Hepatocyte (in vitro differentiated cells): ENCODE measurements at places on chromosomes 12 and 14.

DNA sequence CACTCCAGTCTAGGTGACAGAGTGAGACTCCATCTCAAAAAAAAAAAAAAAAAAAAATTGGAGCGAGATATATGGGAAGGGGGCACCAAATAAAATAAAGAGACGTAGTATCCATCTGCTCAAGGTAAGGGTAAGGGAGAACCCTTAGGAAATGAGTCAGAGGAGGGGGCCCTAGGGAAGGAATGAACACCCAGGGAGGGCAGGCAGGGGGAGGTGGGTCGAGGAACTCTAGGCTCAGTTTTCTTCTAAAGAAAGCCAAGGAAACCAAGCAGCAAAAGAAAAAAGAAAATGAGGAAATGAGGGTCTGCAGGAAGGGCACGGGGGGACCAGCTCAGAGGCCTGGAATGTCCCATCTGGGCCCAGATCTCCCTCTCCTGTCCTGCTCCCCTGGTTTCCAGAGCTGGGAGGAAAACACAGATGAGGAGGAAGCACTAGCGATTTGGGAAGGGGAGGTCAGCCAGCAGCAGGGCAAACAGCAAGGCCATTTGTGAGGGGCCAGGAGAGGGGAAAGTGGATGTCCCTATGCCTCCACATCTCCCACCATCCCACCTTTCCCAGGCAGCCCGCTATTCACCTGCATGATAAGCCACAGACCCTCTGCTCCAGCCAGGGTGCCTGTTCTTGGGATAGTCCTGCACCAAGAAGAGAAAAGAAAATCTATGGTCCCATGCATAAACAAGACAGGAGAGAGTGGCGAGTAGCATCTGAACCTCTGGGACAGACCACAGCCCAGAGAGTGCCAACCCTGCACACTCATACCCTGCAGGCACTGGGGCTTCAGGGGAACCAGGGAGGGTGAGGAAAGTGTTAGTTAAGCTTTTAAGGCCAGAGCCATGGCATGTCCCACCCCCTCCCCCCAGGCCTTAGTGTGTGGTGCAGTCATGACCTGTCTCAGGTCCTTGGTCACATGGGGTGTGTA is 11.9 kb downstream of the SPRYD3 start:
- peaks cover 15% of the 10 kb centered on the region for H3K4me1 ChIP-seq
- H3K36me3 ChIP-seq: no peaks in the 10 kb centered on the region
- H3K27ac ChIP-seq: no peak overlapping the region

DNA sequence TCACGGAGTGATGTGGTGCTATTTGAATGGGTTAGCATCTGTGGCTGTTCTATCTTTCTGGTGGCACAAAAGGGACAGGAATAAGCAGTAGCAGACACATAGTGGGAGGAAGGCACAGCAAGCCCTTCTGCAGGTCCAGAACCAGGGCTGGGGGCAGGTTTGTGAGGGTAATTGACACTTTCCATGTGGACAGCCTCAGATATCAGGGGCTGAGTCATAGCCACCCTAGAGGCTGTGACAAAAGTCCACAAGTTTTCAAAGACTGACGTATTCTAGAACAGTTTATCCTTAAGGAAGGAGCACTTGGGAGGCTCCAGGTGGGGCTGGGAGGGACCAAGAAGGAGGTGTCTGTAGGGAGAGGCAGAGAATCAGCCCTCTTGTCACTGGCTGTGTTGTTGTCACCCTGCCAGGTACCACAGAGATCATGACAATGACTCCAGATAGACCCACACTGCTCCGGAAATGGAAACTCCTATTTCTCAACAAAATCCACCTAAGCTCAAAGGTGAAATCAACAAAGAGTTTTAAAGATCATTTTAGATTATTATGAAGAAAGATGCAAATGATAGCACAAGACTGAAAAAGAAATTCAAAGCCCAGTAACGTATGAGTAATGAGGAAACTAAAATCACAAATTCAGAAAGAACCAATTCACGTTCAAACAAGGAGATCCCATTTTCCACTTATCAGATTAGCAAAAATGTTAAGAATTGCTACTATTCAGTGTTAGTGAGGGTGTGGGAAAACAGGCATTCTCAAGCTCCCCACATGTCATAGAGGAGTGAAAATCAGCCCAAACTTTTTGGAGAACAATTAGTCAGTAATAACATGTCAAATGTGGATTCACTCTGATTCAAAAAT is 48.3 kb downstream of the NFKBIA start:
- peaks cover 21% of the 10 kb centered on the region for H3K4me1 ChIP-seq
- peak; percentile 86 for DNase-seq
- no peaks in the 10 kb centered on the region for H3K27me3 ChIP-seq
- H3K4me3 ChIP-seq: no peak overlapping the region
- no peaks in the 10 kb centered on the region for H3K36me3 ChIP-seq

DNA sequence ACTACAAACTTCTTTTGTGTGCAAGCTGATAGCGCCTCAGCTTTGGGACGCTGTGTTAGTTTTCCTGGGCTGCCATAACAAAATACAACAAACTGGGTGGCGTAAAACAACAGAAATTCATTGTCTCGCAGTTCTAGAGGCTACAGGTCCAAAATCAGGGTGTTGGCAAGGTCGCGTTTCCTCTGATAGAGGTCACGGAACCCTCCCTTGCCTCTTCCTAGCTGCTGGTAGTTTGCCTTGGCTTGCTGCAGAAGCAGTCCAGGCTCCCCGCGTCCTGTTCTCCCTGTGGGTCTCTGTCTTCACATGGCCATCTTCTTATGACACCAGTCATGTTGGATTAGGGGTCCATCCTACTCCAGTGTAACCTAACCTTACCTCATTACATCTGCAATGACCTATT is 32.8 kb upstream of the PTGR2 start:
- H3K27ac ChIP-seq: no peak overlapping the region
- no peak for DNase-seq
- no peaks in the 10 kb centered on the region for H3K27me3 ChIP-seq
- no peaks in the 10 kb centered on the region for H3K4me1 ChIP-seq

GRCh38 chr12:96698965-96699364 is 208.1 kb upstream of the NEDD1 start:
- H3K27me3 ChIP-seq: no peaks in the 10 kb centered on the region
- no peak overlapping the region for H3K27ac ChIP-seq
- no peak overlapping the region for H3K4me3 ChIP-seq
- H3K36me3 ChIP-seq: no peaks in the 10 kb centered on the region
- no peak for DNase-seq

- peaks cover 36% of the 10 kb centered on the region for H3K4me1 ChIP-seq
- H3K27me3 ChIP-seq: no peaks in the 10 kb centered on the region
Measured at GRCh38 chr12:8038659-8039114, 6.2 kb downstream of the FOXJ2 start.

DNA sequence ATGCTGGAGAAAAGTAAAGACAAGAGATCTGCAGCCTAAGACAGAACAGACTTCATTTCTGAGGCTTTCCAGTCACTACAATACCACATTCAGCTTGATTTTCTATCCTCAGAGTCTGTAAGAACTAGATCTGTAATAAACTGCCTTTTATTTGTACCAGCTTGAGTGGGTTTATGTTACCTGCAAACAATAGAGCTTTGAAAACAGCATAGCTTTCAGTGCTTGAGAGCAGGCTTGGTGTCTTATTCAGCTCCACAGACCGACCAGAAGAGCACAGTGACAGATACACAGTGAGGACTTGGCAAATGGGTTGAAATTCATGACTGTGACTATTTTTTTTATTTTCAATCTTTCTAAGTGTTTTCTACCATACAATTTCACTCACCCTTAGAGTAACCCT is 207.8 kb upstream of the OTX2 start:
- no peak overlapping the region for H3K4me3 ChIP-seq
- no peaks in the 10 kb centered on the region for H3K36me3 ChIP-seq
- no peaks in the 10 kb centered on the region for H3K4me1 ChIP-seq

DNA sequence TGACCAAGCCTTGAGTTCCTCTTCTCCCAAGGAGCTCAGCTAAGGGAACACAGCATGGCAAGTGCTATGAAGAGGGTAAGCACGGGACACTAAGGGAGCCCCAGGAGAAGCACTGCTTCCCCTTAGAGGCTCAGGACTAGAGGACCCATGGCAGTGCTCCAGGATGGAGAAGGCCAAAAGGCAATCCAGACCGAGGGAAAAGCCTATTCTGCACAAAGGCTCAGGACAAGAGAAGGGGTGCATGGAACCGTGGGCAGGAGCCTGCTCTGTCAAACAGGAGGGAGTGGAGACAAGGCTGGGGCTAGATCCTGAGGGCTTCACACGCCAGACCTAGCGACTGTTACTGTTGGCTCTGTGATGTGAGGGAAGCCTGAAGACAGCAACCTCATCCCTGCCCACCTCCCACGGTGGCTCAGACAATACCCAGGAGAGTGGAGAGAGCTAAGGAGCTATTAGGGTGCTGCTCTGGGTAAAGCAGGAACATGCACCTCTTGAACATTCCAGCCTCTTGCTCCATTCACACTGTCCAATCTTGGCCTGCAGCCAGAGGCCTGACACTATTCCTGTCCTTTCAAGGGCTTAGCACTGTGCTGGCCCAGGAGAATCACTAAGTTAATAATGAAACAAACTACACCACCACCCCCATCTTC is 24.2 kb downstream of the OTUB2 start:
- H3K36me3 ChIP-seq: no peaks in the 10 kb centered on the region
- H3K27ac ChIP-seq: no peak overlapping the region
- no peak overlapping the region for H3K4me3 ChIP-seq
- no peaks in the 10 kb centered on the region for H3K27me3 ChIP-seq
- no peaks in the 10 kb centered on the region for H3K4me1 ChIP-seq

DNA sequence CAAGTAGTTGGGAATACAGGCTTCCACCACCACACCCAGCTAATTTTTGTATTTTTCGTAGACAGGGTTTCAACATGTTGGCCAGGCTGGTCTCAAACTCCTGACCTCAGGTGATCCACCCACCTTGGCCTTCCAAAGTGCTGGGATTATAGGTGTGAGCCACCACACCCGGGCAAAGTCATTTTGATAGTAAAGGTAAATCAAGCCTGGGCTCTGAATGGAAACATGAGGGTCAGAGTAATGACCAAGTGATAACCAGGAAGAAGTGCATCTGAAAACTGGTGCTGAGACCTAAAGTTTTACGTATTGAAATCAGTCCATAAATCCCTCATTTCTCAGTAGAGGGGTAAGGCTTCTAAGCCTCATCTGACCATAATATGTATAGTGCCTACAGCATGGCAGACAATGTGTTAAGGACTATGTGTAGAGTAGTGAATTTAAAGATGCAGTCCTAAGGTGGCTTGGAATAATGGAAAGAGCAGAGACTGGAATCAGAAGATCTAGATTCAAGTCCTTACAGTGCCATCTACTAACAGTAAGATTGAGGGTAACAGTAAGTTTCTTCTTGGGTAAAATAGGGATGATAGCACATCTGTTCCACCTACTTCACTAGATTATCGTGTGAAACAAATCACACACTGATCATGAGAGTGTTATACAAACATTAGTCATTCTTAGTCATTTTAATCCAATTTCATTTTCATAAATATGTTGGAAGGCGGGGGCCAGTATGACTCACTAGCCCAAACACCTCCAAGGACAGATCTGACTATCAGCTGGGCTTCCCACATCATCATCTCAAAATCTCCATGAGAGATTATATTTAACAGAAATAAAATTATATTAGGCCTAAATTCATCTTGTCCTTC is 11.2 kb downstream of the MAP4K5 start:
- no peaks in the 10 kb centered on the region for H3K36me3 ChIP-seq
- peak overlapping the region; percentile 61 for H3K27ac ChIP-seq
- no peak for DNase-seq
- no peaks in the 10 kb centered on the region for H3K27me3 ChIP-seq
- H3K4me3 ChIP-seq: no peak overlapping the region
- H3K4me1 ChIP-seq: peaks cover 11% of the 10 kb centered on the region

DNA sequence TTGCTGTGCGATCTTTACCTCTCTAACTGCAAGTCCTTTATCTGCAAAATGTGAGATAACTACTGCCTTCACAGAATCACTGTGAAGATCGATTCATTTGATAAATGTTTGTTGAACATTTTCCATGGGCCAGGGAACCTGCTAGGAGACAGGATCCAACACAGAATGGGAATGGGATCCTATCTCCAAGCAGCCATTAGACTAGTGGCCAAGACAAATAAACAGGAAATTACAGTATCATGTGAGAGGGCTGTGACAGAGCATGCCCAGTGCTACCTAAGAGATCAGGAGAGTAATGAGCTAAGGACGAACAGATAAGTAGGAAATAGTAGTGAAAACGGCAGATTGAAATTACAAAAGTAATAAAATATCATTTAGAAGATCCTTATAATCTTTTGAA is 105.7 kb downstream of the GRIN2B start:
- no peak overlapping the region for H3K4me3 ChIP-seq
- no peak for DNase-seq
- no peaks in the 10 kb centered on the region for H3K4me1 ChIP-seq
- H3K36me3 ChIP-seq: no peaks in the 10 kb centered on the region

GRCh38 chr12:12011880-12012260 is 58.9 kb upstream of the BCL2L14 start:
- H3K4me1 ChIP-seq: peaks cover 3% of the 10 kb centered on the region
- no peak overlapping the region for H3K27ac ChIP-seq
- DNase-seq: no peak
- no peak overlapping the region for H3K4me3 ChIP-seq
- H3K27me3 ChIP-seq: no peaks in the 10 kb centered on the region

- H3K27me3 ChIP-seq: no peaks in the 10 kb centered on the region
- H3K36me3 ChIP-seq: no peaks in the 10 kb centered on the region
- DNase-seq: peak; percentile 40
- peak overlapping the region; percentile 71 for H3K27ac ChIP-seq
Measured at GRCh38 chr12:82708061-82708879, 21.6 kb downstream of the TMTC2 start.

- H3K36me3 ChIP-seq: no peaks in the 10 kb centered on the region
- no peaks in the 10 kb centered on the region for H3K27me3 ChIP-seq
- no peak for DNase-seq
- H3K27ac ChIP-seq: no peak overlapping the region
Measured at GRCh38 chr12:62879691-62880090, 55.3 kb downstream of the PPM1H start.

- H3K4me3 ChIP-seq: no peak overlapping the region
- H3K4me1 ChIP-seq: peaks cover 33% of the 10 kb centered on the region
- H3K27ac ChIP-seq: peak overlapping the region; percentile 62
- H3K36me3 ChIP-seq: no peaks in the 10 kb centered on the region
- no peaks in the 10 kb centered on the region for H3K27me3 ChIP-seq
- DNase-seq: no peak
Measured at GRCh38 chr12:52244615-52244994, 11.6 kb downstream of the KRT7 start.

DNA sequence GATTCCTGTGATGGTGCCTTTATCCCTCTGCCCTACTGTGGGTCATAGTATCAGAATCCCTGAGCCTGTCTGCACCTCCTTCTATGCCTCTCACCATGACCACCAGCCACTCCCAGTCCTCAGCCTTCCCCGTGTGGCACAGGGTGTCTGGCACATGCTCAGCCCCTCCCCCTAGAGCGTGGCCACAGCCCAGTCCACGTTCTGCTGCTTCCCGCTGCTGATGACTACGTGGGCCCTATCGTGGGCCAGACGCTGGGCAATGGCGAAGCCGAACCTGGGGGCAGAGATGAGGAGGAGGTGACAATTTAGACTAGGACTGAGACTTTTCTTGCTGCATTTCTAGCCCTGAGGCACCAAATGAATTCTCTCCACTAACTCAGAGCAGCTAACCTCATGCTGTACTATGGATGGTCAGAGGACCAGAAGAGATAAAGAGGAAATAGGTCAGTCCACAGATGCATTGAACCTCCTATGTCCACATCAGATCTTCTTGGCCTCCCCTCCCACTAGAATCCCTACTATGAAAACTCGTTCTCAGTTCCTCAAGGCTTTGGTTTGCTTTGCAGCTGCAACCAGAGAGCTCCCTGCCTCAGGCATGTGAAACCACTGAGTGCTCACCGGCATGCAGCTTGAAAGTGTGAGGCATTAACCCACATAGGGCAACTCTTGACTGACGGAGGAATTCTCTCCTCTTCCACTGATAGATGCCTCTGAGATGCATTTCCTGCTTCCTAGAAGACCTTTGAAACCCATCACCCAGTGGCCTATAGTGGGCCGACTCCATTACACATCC is 126.3 kb upstream of the DHRS4 start:
- no peaks in the 10 kb centered on the region for H3K4me1 ChIP-seq
- H3K4me3 ChIP-seq: no peak overlapping the region
- H3K36me3 ChIP-seq: no peaks in the 10 kb centered on the region
- no peak for DNase-seq
